ENCODE measurements at places on chromosomes 7 and 10. TPM values are rescaled to one million over a fixed set of nuclear protein-coding genes. Genes with fewer than 3 reads are reported as not detected.

DNA sequence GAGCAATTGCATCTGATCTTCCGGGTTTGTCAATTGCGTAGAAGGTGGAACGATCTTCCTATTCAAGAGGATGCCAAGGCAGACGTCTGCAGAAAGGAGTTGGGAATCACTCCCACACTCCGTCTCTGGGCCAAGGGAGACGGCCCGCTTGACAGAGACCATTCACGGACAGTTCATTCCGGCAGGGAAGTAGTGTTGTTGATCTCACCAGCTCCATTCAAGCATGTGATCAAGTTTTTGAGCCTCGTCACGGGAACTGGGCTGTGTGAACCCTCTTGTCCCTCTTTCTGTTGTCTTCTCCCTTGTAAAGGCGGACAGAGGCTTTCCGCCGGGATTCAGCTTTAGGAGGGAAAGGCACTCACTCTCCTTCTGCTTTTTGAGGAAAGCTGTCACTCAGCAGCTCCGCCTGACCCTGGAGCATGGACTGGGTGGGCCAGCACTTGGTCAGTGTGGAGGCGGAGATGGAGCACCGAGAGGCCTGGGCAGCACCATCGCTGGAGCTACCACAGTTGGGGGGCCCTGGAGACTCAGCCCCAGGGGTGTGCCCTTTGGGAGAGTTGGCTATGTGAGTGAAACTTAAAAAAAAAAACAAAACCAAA, 44.9 kb downstream of the SPDYE5 start:
- no peak for DNase-seq
- H3K27ac ChIP-seq: no peak overlapping the region
- no peaks in the 10 kb centered on the region for H3K27me3 ChIP-seq
- H3K4me1 ChIP-seq: no peaks in the 10 kb centered on the region
- H3K4me3 ChIP-seq: no peak overlapping the region

- H3K27me3 ChIP-seq: no peaks in the 10 kb centered on the region
- no peak overlapping the region for H3K4me3 ChIP-seq
- no peaks in the 10 kb centered on the region for H3K36me3 ChIP-seq
- no peak for DNase-seq
- no peak overlapping the region for H3K27ac ChIP-seq
Observed at GRCh38 chr10:83199374-83199773, 939.9 kb upstream of the GHITM start.

- H3K4me1 ChIP-seq: no peaks in the 10 kb centered on the region
- no peaks in the 10 kb centered on the region for H3K27me3 ChIP-seq
- H3K36me3 ChIP-seq: no peaks in the 10 kb centered on the region
Observed at GRCh38 chr7:144513334-144513733, 109.8 kb upstream of the NOBOX start.

Gene DNAJC2
- total RNA-seq: 7.5 TPM

- H3K4me1 ChIP-seq: no peaks in the 10 kb centered on the region
- no peaks in the 10 kb centered on the region for H3K27me3 ChIP-seq
- no peak overlapping the region for H3K27ac ChIP-seq
- H3K4me3 ChIP-seq: no peak overlapping the region
- no peak for DNase-seq
Observed at GRCh38 chr10:21413680-21414079, 111.8 kb downstream of the SKIDA1 start.

Gene GPR15LG
- total RNA-seq: not detected

Gene ELAPOR2
- 1.4 TPM for total RNA-seq

Gene GPRIN2
- total RNA-seq: 1.3 TPM

All from liver (tissue), 10 donors.